Kasumi-1 (cell line): ENCODE measurements at places on chromosomes 12 and 14.

GRCh38 chr14:97602438-97603117 is 805.4 kb downstream of the VRK1 start:
- DNase-seq = no peak

- DNase-seq = no peak
Measured at GRCh38 chr12:89328151-89329030, 23.9 kb downstream of the DUSP6 start.

DNA sequence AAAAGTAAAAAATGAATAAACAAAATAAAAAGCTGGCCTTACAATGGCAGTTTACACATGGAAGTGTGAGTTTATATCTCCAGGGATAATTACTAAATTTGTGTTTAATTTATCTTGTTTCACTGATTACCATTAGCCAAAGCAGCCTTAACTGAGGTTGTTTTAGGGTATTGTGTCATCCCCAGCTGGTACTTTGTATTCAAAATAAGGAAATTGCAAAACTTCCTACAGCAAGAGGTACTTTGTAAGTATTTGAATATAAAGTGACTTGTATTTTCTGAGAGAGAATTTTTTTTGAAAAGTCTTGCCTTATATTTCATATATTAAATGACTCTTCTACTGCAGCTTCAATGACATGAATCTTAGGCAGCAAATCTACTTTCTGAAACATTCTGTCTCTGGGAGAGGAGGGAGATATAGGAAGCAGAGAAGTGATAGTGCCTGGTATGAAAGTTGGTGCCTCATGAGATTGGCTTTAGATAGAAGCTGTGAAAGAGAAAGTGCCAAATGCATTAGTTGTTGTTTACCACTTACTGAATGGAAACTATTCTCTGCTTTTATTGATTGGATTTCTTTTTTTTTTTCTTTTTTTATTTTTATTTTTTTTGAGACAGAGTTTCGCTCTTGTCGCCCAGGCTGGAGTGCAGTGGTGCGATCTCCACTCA is 6.7 kb downstream of the FNTB start:
- DNase-seq = peak; percentile 56

DNA sequence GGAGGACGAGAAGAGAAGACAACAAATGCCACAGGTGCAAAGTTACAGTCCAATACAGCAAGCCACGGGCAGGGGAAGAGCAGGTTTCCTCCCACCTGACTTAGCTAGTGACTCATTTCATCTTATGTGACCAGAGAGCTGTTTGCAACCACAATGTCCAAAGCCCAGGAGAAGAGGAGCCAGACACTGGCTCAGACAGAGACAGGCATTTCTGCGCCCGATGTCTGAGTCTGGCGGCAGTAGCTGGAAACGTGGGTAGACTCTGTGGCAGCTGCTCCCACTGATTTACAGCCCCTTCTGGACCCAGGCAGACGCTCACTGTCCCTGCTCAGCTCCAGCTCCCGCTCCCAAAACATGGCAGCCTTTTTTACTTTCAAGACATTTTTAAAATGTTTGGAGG is 60.0 kb downstream of the CHGA start:
- DNase-seq = no peak

DNA sequence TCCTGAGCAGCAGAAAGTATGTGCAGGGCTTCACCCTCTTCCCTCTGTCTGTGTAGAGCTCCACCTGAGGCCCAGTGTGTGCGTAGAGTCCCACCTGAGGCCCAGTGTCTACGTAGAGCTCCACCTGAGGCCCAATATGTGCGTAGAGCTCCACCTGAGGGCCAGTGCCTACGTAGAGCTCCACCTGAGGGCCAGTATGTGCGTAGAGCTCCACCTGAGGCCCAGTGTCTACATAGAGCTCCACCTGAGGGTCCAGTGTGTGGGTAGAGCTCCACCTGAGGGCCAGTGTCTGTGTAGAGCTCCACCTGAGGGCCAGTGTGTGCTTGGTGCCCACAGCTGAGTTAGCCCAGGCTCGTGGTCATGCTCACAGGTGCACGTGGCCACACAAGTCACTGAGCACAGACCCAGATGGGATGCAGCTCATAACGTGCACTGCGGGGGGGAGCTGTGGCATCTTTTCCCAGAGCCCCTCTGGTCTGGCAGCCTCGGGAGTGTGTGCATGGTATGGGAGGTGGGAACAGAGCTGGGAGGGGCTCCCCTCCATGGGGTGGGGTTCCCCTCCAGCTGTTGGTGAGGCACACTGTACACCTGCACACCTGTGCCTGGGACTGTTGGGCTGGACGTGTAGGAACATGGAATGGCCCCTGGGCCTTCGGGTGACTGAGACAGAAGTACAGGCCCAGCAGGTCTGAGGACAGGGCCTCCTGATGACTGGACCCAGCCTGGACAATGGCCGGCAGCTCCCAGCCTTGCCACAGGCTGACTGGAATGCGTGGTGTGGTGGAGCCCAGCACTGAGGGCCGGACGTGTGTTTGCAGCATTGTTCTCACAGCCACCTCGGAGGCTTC is 20.1 kb downstream of the PACS2 start:
- no peak for DNase-seq

DNA sequence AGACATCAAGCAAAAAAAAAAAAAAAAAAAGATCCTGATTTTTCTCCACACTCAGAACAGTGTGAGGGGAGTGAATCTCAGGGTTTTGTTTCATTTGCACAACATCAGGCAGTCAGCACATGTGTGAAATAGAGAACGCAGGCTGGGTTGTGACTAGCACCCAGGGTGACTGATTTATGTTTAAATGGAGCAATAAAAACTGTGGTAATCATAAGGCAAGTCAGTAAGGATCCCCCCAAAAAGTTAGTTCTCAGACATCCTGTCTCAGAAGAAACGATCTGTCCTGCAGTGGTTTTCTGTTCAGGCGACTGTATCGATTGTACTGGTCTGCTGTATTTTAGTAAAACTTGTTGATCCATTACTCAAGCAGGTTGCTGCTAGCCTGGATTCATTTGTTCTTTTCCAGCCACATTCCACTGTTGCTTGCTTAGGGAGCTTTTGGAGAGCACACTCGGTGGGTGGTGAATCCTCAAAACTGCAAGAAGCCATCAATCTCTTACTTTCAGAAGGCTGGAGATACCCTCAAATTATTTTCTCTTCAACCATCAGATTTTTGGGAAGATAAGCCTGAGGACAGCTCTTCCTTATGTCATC is 107.1 kb downstream of the DACT1 start:
- no peak for DNase-seq

DNA sequence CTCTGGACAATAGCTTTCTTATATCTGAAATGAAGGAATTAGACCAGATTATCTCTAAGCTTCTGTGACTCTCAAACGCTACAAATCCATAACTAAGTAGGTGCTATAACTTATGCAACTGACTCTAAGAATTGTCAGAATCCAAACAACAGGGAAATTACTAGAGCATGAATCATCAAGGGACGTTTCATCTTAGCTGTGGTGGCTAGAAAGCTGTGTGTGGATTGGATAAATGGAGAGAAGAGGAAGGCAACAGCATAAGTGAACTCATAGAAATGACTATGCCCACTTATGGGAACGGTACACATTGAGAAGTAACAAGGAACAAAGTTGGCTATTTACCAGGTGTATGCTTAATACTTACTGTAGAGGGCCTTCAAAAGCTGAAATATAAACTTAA is 96.0 kb upstream of the NEDD1 start:
- no peak for DNase-seq

GRCh38 chr14:78022059-78022458 is 148.1 kb upstream of the NRXN3 start:
- DNase-seq = peak; percentile 83

GRCh38 chr12:22672951-22673350 is 48.0 kb downstream of the ETNK1 start:
- no peak for DNase-seq

- DNase-seq = no peak
Measured at GRCh38 chr12:58502226-58502625, 418.1 kb downstream of the LRIG3 start.

DNA sequence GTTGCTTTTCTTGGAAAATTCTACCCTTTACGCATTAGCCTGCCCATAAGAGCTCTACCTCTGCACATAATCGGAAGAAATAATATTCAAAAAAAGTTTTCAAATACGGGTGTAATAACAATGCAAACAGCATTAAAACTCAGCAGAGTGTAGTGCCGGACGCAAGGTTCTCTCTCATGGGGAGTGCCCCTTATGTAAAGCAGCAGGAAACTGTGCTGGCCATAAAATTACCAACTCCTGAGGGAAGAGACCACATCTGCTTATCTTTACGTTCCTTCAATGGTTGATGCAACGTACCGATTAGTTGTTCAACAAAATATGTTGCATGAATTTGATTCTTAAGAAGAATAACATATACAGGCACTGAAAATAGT is 118.7 kb upstream of the TMCC3 start:
- DNase-seq = no peak

DNA sequence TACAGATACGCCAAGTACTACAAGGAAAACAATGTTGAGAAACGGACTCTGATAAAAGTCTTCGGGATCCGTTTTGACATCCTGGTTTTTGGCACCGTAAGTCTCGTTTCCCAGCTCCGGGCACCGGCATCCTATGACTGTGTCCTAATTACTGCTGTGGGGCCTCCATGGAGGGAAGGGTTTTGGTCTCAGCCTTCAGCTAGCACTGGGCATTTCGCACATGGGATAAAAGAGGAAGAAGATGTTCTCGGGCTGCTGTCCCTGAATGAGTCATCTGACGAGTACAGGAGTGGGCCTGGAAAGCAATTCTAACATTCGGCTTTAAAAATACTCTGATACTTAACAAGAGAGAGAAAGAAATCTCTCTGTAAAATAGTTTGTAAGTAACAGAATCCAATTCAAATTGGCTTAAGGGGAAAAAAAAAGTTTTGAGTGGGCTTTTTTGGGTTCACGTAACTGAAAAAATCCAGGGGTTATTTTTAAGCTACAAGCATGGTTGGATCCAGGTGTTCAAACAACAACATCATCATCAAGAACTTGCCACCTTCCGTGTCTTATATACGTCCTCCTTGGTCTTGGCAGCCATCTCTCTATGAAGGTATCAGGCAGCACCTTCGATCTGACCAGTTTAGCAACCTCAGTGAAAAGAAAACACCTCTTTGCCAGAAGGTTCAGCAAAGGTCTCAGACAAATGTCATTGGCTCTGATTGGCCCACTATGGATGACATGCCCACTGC is 34.4 kb upstream of the P2RX4 start:
- peak; percentile 86 for DNase-seq

DNA sequence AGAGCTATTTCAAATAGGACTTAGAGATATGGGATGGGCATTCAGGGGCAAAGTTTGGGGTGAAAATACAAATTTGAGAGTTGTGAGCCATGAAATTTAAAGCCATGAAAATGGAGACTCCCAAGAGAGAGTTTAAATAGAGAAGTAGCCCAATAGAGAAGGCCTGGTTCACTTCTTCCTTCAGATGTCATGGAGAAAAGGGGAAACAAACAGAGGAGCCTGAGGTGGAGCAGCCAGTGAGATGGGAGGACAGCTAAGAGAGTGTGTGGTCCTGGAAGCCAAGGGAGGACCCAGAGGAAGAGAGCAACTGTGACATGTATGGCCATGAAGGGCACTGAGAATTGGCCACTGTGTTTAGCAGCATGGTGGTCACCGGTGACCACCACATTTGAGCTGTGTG is 12.3 kb upstream of the DYNLL1 start:
- DNase-seq = peak; percentile 70

DNA sequence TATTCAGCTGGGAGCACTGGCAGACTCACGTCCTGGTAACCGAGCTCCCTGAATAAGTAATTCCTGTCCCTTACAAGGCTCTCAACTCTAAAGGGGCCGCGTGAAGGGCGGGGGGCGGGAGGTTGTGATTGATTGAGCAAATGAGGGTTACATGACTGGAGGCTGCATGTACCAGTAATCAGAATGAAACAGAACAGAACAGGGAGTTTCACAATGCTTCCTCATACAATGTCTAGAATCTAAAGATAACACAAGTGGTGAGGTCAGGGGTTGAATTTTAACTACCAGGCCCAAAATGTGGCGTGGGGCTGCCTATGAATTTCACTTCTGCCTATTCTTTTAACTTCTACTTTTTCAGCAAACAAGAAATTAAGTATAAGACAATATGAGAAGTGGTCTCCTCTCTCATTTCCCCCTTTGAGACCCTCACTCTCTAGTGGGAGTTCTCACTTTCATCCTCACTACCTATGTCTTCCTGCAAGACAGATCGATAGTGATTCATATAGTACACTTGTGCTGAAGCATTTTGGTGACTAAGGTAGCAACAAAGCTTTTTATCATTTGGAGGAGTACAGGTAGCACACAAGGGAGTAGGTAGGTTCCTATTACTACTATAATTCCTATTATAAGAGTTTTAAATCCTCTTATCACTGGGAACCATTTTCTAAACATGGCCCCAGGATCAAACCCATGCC is 239.8 kb downstream of the KTN1 start:
- no peak for DNase-seq

DNA sequence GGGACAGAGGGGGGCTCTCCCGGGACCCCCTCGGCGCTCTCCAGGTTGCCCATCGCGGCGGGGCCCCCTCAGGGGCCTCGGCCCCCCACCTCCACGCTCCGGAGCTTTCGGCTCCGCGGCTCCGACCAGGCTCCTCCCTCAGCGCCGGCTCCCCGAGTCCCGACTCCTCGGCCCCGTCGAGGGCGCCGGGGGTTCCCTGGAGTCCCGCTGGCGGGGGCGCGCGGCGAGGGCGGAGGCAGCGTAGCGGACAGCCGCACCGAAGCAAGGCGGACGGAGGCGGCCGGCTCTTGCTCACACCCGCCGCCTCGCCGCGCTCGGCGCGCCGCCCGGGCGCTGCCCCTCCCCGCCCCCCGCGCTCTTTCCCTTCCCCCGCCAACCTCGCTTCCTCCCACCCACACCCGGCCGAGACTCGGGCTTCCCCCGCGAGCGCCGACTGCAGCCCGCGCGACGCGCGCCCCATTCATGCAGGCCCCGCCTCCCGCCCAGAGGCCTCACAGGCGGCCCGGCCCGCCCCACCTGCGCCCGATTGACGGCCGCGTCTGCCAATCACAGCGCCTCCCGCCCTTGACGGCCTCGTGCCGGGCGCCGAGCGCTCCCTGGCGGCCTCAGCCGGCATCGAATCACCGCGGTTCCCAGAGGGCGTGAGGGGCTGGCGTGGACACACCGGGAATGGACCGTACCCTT is at the start of gene FMNL3:
TSS of gene FMNL3 (minus strand) at position 278 of the 684 bp plus-strand sequence. CDS start at position 53, 225 bp downstream.
- peak; percentile 84 for DNase-seq

GRCh38 chr12:10607885-10608458 is 5.4 kb downstream of the MAGOHB start:
- DNase-seq = peak; percentile 18

DNA sequence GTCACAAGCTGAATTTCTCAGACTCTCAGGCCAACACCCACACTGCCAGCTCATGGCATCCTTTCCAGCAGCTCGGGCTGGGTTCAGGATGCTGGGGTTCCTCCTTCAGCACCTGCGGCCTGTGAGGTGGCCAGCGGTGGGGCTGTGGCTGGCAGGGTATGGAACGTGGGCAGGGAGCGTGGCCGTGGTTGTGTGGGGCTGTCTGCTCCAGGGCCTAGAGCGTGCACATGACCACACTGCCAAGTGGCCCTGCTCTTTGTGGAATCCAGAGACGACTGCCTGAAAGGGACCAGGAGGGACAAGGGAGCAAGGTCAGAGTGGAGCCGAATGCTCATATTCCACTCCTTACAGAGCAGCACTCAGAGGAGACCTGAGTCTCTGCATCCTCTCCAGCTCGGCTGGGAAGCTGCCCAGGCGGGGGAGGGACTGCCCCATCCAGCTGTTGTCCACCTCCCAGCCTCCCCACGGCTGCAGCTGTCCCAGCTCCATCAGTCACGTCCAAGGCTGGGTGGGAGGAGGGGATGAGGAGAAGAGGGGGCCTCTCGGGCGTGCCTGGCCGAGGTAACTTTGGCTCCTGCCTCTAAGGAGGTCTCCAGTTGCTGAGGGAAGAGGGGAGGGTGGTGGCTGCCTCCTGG is 71.3 kb downstream of the TSPAN9 start:
- DNase-seq = no peak

GRCh38 chr12:109725321-109726105 is 11.9 kb downstream of the FAM222A start:
- no peak for DNase-seq

GRCh38 chr14:65263177-65263788 is 149.2 kb upstream of the FUT8 start:
- DNase-seq = no peak
